WTC11 (cell line): ENCODE measurements at places on chromosomes 5 and 9. TPM values are rescaled to one million over a fixed set of nuclear protein-coding genes. Genes with fewer than 3 reads are reported as not detected.

- peaks cover 65% of the 10 kb centered on the region for H3K4me1 ChIP-seq
- H3K27me3 ChIP-seq, result no peaks in the 10 kb centered on the region
- peak overlapping the region; percentile 98 for H3K27ac ChIP-seq
- no peaks in the 10 kb centered on the region for H3K36me3 ChIP-seq
These were observed 21.5 kb downstream of the SHB start for GRCh38 chr9:38047301-38048251.

GRCh38 chr5:43046474-43046873 lies 6.4 kb upstream of the ANXA2R start:
- H3K27ac ChIP-seq, result no peak overlapping the region
- no peak overlapping the region for H3K4me3 ChIP-seq
- no peak for DNase-seq
- H3K27me3 ChIP-seq, result peaks cover 63% of the 10 kb centered on the region
- peaks cover 34% of the 10 kb centered on the region for H3K4me1 ChIP-seq
- H3K36me3 ChIP-seq, result peaks cover 4% of the 10 kb centered on the region; the same call in 1 of the 2 replicates

DNA sequence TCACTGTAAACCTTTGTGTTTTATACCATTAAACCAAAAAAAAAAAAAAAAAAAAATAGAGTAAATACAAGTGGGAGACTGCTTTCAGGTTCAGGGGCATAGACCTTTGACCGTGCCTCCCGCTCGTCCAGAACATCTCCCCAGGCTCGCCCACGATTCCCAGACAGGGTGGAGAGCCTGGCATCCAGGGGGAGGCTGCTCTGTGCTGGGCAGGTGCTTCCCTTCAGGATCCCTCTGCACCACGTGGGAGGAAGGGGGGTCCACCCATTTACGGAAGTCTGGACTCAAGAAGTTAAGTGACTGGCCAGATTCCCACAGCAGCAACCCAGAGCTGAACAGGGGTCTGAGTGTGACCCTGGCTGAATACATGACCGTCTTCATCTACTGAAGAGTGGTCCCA lies 125.4 kb upstream of the LMX1B start:
- H3K36me3 ChIP-seq, result no peaks in the 10 kb centered on the region
- no peak for DNase-seq
- H3K27me3 ChIP-seq, result no peaks in the 10 kb centered on the region; the same call in 1 of the 2 replicates
- H3K27ac ChIP-seq, result no peak overlapping the region
- peaks cover 12% of the 10 kb centered on the region for H3K4me1 ChIP-seq
- H3K4me3 ChIP-seq, result no peak overlapping the region

DNA sequence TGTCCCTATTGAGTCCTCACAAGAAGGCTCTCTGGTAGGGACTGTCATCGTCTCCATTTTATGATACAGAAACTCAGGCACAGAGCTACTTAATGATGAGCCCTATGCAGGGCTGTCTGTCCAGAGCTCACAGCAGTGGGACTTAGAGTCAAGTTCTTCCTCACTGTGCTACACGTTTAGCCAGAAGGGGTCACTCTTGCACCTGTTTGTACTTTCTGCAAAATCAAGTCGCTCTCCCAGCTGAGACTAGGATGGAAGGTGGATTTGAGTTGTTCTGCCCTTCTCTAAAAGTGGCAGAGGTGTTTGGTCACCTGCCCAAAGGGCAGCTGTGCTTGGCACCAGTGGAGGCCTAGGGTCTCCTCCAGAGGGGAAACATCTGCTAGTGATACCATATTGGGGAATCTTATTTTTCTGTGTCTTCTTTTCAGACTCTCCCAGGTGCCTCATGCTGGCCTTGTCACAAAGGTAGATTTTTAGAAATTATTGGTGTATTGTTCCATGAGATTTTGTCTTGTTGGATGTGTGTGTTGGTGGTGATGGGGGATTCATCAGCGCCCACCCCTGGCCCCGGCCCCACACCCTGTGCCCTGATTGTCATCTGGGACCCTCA lies 104.2 kb downstream of the PPARGC1B start:
- no peak overlapping the region for H3K4me3 ChIP-seq
- no peak overlapping the region for H3K27ac ChIP-seq
- H3K4me1 ChIP-seq, result no peaks in the 10 kb centered on the region
- no peaks in the 10 kb centered on the region for H3K27me3 ChIP-seq
- peaks cover 9% of the 10 kb centered on the region; the same call in 1 of the 2 replicates for H3K36me3 ChIP-seq
- peak; percentile 71 for DNase-seq

DNA sequence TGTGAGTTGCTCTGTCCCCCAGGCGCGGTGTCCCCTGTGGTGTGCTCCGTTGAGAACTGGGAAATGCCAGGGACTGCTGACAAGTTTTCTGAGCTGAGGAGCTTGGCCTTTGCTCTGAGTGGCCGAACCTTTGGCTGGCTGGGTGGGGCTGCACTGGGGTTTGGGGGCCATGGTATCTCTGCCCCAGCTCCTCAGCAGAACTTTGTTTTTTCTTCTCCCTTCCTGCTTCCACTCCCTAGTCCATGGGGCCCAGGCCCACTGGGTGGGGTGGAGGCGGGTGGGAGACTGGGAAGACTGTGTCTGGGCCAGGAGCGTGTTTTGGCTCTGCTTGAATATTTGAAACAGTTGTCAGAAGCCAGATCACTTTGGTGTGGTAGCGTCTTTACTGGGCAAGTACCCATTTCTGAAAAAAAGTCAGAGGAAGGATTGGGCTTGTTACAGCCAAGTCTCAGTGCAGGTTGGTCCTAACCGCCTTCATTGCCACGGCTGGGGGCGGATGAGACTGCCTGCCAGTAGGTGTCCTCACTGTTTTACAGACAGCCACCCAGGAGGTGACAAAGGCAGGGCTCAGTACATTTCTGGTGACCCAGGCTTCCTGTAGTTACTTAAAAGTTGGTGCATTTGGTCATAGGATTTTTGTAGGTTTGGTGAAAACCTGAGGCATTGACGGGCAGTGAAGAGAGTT lies 92.7 kb downstream of the DAB2IP start:
- no peak overlapping the region for H3K27ac ChIP-seq
- no peak overlapping the region for H3K4me3 ChIP-seq
- peaks cover 40% of the 10 kb centered on the region for H3K4me1 ChIP-seq
- DNase-seq, result peak; percentile 47
- H3K36me3 ChIP-seq, result no peaks in the 10 kb centered on the region

DNA sequence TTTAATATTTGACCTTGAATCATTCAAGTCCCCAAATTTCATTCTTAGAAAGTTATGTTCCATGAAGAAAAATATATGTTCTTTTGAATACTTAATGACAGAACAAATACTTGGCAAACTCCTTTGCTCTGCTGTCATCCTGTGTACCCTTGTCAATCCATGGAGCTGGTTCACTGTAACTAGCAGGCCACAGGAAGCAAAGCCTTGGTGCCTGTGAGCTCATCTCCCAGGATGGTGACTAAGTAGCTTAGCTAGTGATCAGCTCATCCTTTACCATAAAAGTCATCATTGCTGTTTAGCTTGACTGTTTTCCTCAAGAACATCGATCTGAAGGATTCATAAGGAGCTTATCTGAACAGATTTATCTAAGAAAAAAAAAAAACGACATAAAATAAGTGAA lies 65.4 kb downstream of the WDR41 start:
- no peaks in the 10 kb centered on the region for H3K36me3 ChIP-seq
- 0 out of 2 replicates have a peak, but pooled peaks cover 2% of the 10 kb centered on the region for H3K4me1 ChIP-seq
- no peak overlapping the region for H3K27ac ChIP-seq
- no peak for DNase-seq
- H3K4me3 ChIP-seq, result no peak overlapping the region

GRCh38 chr5:36664766-36665165 lies 58.4 kb downstream of the SLC1A3 start:
- no peaks in the 10 kb centered on the region for H3K27me3 ChIP-seq
- H3K36me3 ChIP-seq, result peaks cover 12% of the 10 kb centered on the region
- no peak overlapping the region for H3K27ac ChIP-seq
- H3K4me1 ChIP-seq, result peaks cover 45% of the 10 kb centered on the region
- DNase-seq, result no peak

- no peak overlapping the region for H3K27ac ChIP-seq
- no peak for DNase-seq
- no peak overlapping the region for H3K4me3 ChIP-seq
- peaks cover 11% of the 10 kb centered on the region; the same call in 1 of the 2 replicates for H3K36me3 ChIP-seq
- H3K27me3 ChIP-seq, result no peaks in the 10 kb centered on the region
These were observed 937 bp upstream of the HMGCR start for GRCh38 chr5:75335952-75336614.

DNA sequence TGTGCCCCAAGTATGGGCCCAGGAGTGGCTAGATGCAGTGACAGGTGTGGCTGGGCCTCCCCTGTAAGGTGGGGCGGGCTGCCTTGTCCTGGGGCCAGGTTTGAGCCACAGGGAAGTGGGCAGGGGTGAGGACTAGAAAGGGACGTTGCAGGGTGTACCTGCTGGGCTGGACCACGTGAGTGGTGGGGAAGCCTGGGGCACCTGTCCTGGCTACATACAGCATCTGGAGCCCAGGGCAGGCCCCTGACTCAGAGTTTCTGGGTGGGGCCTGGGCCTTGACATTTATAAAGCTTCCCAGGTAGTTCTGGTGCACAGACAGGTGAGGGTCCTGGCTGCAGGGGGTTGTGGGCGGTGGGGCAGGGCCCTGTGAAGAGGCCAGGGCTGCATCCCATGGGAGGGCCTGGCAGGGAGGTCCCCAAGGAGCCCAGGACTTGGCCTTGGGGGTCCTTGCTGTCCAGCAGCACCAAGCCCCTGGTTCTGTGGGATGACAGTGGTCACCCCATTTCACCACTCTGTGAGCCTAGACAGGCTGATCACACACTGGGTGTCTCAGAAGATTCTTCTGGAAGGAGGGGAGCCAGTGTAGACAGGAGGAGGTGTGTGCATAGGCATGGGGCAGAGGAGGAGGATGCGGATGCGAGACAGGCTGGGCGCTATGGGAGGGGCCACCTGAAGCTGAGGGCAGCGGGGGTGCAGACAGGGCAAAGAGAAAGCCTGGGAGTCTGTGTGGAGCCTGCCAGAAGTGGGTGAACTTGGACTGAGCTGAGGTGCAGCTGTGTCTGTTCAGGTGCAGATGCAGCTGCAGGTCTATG lies 94.0 kb downstream of the PHF2 start:
- H3K36me3 ChIP-seq, result no peaks in the 10 kb centered on the region
- no peaks in the 10 kb centered on the region for H3K4me1 ChIP-seq
- peak; percentile 7 for DNase-seq
- H3K27ac ChIP-seq, result no peak overlapping the region
- H3K27me3 ChIP-seq, result no peaks in the 10 kb centered on the region

- H3K27me3 ChIP-seq, result no peaks in the 10 kb centered on the region
- H3K4me3 ChIP-seq, result no peak overlapping the region
- H3K36me3 ChIP-seq, result no peaks in the 10 kb centered on the region
- no peak for DNase-seq
- no peaks in the 10 kb centered on the region for H3K4me1 ChIP-seq
These were observed 143.3 kb downstream of the SLF1 start for GRCh38 chr5:94761786-94762185.

DNA sequence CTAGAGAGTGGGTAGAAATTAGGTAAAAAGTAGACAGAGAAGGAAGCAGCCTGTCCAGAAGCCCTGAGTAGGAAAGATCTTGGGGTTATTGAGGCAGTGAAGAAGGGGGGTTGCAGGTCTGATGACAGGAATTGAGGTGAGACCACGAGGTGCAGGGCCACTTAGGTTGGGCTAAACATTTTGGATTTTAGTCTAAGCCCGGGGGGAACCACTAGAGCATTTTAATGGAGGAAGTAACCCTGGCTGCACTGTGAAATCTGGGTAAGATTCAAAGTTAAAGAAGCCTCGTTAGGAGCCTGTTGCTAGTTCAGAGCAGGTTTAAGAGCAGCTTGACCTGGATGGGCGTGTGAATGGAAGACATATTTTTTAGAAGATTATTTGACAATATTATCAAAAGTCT lies 38.3 kb downstream of the MAP3K1 start:
- H3K27me3 ChIP-seq, result no peaks in the 10 kb centered on the region
- H3K27ac ChIP-seq, result peak overlapping the region; percentile 67; the same call in 1 of the 2 replicates
- H3K36me3 ChIP-seq, result no peaks in the 10 kb centered on the region
- peaks cover 33% of the 10 kb centered on the region for H3K4me1 ChIP-seq

DNA sequence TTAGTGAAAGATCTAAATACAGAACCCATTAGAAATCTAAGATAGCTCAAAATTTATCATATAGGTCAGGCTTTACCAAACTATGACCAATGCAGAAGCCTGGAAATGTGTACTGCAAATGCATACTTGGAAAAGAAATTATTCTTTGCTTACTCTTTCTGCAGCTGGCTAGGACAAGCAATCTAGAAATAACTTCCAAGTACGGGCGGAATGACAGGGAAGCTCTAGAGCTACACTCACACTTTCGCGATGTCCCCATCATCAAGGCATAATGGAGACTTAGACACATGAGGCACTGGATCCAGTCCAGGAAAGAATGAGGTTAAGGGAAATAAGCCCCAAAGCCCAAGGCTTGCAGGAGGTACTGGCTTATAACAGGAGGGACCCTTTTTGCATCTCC lies 22.4 kb upstream of the MAP1B start:
- no peaks in the 10 kb centered on the region for H3K27me3 ChIP-seq
- no peak for DNase-seq
- no peak overlapping the region for H3K4me3 ChIP-seq
- 0 out of 2 replicates have a peak, but pooled peaks cover 3% of the 10 kb centered on the region for H3K4me1 ChIP-seq
- no peak overlapping the region for H3K27ac ChIP-seq

The SLC6A19 gene
- total RNA-seq, result 0.04 to 0.05 TPM in 2 of 3 replicates, not detected in the other

The C5orf46 gene
- total RNA-seq, result not detected in 3 replicates

The SNCAIP gene
- total RNA-seq, result 9.2 to 10.0 TPM (median 9.7 TPM) in 3 replicates

The EXOSC3 gene
- 69.9 to 73.8 TPM (median 71.0 TPM) in 3 replicates for total RNA-seq

The NXNL2 gene
- total RNA-seq, result 1.9 to 2.3 TPM (median 2.2 TPM) in 3 replicates

The WNK2 gene
- 113 to 121 TPM (median 120 TPM) in 3 replicates for total RNA-seq

The FGF1 gene
- total RNA-seq, result 0.21 to 0.55 TPM in 2 of 3 replicates, not detected in the other

The PCDH12 gene
- total RNA-seq, result 0.02 to 0.33 TPM in 2 of 3 replicates, not detected in the other

The TMOD1 gene
- total RNA-seq, result 1.0 to 1.6 TPM (median 1.4 TPM) in 3 replicates

The TRIP13 gene
- total RNA-seq, result 31.4 to 35.0 TPM (median 33.7 TPM) in 3 replicates

The PCDHGA9 gene
- 1.9 to 2.9 TPM (median 2.3 TPM) in 3 replicates for total RNA-seq
